ENCODE measurements at places on chromosomes 11 and 22.

DNA sequence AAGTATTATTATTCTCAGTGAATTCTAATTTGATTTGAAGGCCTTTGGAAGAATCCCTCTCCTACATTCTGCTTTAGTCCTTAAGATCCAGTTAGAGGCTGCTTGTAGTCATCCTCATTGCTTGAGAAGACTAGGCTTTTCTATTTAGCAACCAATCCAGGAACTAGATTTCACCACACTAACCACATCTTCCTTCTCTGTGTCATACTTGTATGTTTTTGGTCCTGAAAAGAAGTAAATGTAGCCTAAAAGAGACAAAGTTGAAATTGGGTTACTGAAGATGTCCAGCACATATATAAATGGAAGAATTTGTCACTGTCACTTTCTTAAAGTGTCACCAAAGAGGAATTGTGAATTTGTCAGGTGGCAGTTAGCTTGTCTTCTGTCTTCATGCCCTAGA lies 46.6 kb upstream of the MMP7 start:
- no peak for DNase-seq

GRCh38 chr11:66491315-66491935 lies 11.2 kb downstream of the DPP3 start:
- no peak for DNase-seq

DNA sequence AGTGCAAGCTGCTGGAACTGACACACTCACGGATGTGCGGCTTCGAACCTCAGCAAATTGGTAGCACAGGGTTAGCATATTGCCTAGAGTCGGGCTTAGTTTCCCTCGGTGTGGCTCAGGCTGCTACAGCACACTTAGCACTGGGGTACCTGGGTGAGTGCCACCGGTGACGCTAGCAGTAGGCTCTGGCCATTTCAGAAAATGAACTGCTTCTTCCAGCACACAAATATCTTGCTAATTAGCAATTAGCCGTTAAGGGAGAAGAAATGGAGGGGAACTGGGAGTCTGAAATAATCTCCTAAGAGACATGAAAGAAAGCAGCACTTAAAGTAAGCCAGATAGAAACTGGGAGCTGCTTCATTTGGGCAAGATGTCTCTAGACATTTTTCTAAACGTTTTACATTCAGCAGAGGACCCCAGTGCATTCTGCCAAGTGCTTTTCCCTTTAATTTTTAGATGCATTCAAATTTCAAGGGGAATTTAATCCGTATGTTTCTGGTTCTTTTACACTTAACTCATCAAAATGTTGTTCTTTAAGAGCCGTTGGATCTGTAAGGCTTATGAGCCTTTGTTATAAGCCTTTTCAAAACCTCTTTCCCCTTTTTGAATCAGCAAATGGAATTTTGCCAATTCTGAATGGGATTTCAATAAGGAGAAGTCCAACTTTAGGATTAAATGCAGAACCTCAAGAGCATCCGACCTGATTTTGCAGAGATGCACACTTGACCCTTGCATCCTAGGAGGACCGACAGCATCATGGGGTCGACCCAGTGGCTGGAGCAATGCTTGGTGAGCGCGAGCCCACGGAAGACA lies 708.1 kb downstream of the NTM start:
- peak; percentile 69 for DNase-seq

DNA sequence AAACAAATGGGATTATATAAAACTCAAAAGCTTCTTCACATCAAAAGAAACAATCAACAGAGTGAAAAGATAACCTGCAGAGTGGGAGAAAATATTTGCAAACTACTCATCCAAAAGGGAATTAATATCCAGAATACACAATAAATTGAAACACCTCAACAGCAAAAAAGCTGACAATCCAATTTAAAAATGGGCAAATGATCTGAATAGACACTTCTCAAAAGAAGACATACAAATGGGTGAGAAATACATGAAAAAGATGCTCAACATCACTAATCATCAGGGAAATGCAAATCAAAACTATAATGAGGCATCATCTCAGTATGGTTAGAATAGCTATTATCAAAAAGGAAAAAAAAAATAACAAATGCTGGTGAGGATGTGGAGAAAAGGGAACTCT lies 13.5 kb downstream of the EXPH5 start:
- DNase-seq: no peak

GRCh38 chr22:46381142-46381541 lies 45.6 kb downstream of the TRMU start:
- no peak for DNase-seq

DNA sequence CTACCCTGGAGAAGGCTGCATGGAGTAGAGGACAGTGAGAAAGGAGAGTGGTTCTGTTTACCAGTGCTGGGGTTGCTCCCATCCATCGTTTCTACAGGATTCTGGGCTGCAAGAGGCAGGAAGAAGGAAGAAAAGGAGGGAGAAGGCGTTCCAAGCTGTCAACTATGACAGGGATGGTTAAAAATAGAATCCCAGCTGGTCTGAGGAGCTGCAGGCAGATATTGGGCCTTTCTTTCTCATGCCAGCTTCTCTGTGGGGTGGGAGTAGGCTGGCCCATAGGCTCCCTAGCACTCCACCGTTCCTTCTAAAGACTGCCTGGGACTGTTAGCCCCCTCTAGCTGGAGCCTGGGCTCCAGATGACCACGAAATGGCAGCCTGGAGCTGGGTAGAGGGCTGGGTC lies 13.6 kb downstream of the CCKBR start:
- no peak for DNase-seq

DNA sequence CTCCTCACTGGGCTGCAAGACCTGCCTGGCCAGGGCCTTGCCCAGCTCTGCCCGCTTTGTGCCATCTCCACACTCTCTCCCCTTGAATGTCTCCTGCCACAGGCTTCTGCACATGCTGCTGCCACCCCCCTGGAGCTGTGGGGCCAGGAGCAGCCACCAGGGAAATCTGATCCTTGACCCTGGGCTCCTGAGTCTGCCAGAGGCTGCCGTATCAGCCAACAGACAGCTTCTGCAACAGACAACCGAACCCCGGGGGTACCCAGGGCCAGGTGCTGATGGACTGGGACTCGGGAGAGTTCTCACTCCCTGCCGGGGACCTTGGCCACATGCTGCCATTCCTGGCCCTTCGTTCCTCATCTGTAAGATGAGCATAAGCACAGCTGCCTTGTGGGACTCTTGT lies 3.3 kb upstream of the PPARA start:
- DNase-seq: no peak

GRCh38 chr11:86301742-86302091 lies 323 bp upstream of the HIKESHI start:
- DNase-seq: no peak

DNA sequence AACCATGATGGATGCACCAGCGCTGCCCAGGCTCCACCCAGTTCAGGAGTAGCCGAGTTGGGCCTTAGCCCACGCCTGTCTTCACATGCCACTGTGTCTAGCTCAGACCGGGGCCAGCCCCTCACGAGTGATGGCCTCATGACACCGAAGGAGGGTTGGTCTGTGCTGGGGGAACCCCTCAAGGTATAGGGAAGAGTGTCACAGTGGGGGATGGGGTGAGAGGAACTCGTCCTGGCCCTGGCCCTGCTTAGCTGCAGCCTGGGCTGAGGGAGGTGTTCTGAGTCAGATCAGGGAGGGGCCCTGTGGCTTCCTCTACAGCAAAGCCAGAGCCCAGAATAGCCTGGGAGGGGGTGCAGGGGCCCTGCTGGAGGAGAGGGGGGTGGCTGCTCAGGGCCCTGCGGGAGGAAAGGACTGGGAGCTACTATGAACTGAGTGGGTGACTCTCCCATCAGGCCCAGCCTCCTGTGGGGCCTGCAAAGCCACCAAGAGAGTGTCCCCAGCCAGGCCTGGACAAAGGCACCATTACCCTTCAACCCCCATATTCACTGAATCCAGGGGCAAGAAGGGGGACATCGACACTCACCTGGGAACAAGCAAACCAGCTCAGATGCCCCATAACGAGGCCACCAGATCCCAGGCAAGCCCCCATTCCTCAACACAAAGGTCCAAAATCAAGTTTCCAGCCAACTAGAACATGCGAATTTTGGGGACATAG lies 41.2 kb downstream of the IGLL5 start:
- DNase-seq: no peak

- DNase-seq: no peak
Observed at GRCh38 chr11:64249038-64249437, 2.3 kb upstream of the PLCB3 start.

DNA sequence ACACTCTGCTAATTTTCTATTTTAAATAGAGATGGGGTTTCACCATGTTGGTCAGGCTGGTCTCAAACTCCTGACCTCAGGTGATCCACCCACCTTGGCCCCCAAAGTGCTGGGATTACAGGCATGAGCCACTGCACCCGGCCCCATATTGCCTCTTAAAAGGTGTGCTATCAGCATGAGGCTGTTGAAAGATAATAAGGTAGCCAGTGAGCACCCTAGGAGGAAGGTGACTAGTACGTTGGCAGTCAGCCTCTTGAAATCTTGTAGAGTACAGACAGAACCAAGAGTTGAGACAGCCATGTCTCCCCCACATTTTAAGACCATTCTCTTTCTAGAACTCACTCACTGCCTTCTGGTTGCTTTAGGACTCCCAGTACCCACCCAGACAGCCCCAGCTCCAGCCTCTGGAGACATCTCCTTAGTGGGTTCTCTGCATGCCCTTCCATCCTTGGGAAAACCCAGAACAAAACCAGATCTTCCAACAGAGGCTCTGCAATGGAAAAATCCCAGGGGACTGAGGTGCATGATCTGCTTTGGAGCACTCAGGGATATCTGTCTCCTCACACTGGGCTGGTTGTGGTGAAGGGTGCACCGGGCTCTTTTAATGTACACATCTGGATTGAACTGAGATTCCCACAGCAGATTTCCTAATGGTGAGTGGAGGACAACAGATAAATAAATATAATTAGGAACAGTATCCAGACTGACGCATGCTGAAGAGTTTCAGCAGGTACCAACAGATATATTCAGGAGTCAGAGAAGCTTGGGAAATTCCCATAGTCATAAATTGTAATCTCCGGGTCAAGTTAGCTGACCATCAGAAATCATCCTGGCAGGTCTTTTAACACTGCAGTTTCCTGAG lies 49.4 kb downstream of the LRRC74B start:
- DNase-seq: no peak
